ENCODE measurements at places on chromosomes 12 and 14.
A peak's percentile ranks its signal among the peaks of the same experiment; 100 is the strongest.

- no peaks in the 10 kb centered on the region for H3K27me3 ChIP-seq
- DNase-seq, result no peak
- no peak overlapping the region for H3K4me3 ChIP-seq
- H3K4me1 ChIP-seq, result no peaks in the 10 kb centered on the region
Measured at GRCh38 chr12:57796996-57797395, 14.4 kb downstream of the TSFM start.

- peaks cover 3% of the 10 kb centered on the region for H3K4me1 ChIP-seq
- DNase-seq, result no peak
- H3K4me3 ChIP-seq, result no peak overlapping the region
- peaks cover 7% of the 10 kb centered on the region for H3K27me3 ChIP-seq
Measured at GRCh38 chr14:64726585-64726890, 22.3 kb downstream of the PLEKHG3 start.

GRCh38 chr12:26044007-26044394 is 80.8 kb downstream of the BHLHE41 start:
- H3K4me1 ChIP-seq, result no peaks in the 10 kb centered on the region
- no peaks in the 10 kb centered on the region for H3K36me3 ChIP-seq
- H3K27me3 ChIP-seq, result no peaks in the 10 kb centered on the region
- H3K27ac ChIP-seq, result no peak overlapping the region

- peaks cover 10% of the 10 kb centered on the region for H3K27me3 ChIP-seq
- peaks cover 16% of the 10 kb centered on the region for H3K4me1 ChIP-seq
- no peak for DNase-seq
- H3K4me3 ChIP-seq, result peak overlapping the region; percentile 89
Measured at GRCh38 chr12:49946086-49946485, 4.5 kb upstream of the AQP2 start.

- no peak overlapping the region for H3K4me3 ChIP-seq
- H3K27ac ChIP-seq, result no peak overlapping the region
- H3K36me3 ChIP-seq, result peaks cover 2% of the 10 kb centered on the region
Measured at GRCh38 chr12:131559517-131560516, 151.1 kb upstream of the SFSWAP start.

- H3K27ac ChIP-seq, result no peak overlapping the region
- peaks cover 2% of the 10 kb centered on the region for H3K36me3 ChIP-seq
- no peaks in the 10 kb centered on the region for H3K27me3 ChIP-seq
- H3K4me3 ChIP-seq, result no peak overlapping the region
- peaks cover 13% of the 10 kb centered on the region for H3K4me1 ChIP-seq
Measured at GRCh38 chr12:121139286-121139685, 6.6 kb downstream of the P2RX7 start.

DNA sequence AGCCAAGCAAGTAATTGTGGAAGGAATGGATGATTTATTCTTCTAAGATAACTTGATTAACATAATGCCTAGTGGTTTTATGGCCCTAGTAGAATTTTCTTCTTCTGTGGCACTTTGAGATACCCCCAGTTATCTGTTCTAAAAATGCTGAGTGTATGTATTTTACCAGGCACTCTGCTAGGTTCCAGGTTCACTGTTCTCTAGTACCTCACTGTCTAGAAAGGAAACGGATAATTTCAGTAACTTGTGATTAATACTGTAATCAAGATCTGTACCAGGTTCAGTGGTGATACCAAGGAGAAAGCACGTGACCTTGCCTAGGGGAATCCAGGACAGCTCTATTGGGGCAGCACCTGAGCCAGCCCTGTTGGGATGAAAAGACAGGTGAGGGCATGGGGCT is 8.0 kb downstream of the ANO6 start:
- H3K27ac ChIP-seq, result peak overlapping the region; percentile 19
- H3K36me3 ChIP-seq, result peaks cover 14% of the 10 kb centered on the region
- peaks cover 11% of the 10 kb centered on the region for H3K4me1 ChIP-seq
- no peaks in the 10 kb centered on the region for H3K27me3 ChIP-seq
- no peak for DNase-seq

DNA sequence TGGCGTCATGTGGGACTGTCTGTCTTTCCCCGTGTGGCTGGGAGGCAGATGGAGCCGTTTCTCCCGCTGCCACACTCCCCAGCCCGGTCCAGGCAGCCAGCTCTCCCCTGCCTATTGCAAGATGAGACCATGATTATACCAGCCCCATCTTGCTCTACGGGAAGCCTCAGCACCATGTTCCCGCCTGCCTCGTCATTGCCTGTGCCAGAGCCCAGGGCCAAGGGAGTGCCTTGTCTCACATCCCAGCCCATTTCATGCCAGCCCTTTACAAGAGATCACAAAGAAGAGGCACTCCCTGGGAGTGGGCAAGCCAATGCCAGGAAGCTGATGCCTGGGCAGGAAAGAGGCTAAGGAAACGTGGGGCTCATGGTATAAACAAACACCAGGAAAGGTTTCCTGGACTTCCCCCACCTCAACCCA is 23.9 kb downstream of the GPR68 start:
- no peak for DNase-seq
- H3K4me3 ChIP-seq, result no peak overlapping the region

DNA sequence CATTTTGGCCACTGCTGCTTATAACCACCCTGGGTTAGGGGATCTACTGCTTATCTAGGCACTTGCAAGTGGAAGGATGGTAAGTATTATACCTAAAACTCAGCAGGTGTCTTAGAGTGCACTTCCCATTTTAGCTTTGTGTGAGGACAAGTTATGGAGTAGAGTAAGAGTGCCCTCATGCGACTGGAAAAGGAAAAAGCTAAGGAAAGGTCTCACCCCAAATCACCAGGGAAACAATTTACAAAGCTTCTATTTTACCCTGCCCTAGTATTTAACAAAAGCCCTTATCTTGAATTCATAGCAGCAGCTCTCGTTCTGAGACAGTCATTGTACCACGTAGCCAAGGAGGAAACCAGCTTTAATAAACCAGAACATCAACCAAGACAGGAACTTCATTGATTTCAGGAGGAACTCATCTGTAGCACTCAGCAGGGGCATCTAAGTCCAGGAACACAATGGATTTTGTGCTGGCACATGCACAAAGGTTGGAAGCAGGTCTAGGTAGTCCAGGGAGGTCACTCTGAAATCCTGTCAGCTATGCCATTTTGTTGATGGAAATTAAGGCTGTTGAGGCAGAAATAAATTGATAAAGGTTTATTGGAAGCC is 2.9 kb downstream of the RDH12 start:
- DNase-seq, result peak; percentile 50
- peaks cover 4% of the 10 kb centered on the region for H3K4me1 ChIP-seq
- H3K4me3 ChIP-seq, result no peak overlapping the region
- H3K27ac ChIP-seq, result no peak overlapping the region

DNA sequence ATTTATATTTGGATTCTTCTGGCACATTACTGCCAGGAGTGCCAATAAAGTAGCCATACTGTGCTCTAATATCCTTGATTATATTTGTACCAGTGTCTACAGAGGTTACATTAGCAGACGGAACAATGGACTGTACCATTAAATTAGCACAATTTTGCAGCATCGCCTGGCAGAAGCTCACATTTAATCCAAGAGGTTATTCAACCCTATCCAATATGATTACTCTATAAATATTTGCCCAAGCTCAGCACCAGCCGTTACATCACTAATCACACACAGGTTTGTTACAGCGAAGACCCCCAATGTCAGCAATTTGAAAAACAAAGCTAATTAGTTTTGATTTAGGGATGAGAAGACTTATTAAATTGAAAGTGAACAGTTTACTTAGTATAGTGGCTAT is 16.9 kb upstream of the MGST1 start:
- H3K27me3 ChIP-seq, result no peaks in the 10 kb centered on the region
- H3K4me3 ChIP-seq, result no peak overlapping the region
- H3K4me1 ChIP-seq, result no peaks in the 10 kb centered on the region
- no peaks in the 10 kb centered on the region for H3K36me3 ChIP-seq

DNA sequence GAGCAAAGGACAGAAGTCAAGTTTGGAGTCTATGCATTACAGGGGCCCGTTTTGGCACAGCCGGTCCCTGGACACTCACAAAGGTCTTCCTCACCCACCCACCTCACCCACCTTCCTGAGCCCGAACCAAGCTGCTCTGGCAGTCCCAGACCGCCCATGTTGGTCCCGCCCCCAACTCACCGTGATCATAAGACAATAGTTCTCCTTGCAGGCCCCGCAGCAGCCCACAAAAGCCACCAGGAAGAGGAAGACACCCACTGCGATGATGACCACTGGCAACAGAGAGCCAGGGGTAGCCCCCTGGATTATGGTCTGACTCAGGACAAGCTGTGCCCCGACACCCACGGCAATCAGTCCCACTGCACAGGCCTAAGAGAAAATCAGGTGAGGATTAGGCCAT is 1.8 kb downstream of the CD63 start:
- no peaks in the 10 kb centered on the region for H3K36me3 ChIP-seq
- DNase-seq, result no peak
- H3K27ac ChIP-seq, result peak overlapping the region; percentile 88

- H3K4me3 ChIP-seq, result no peak overlapping the region
- peaks cover 2% of the 10 kb centered on the region for H3K4me1 ChIP-seq
- H3K27me3 ChIP-seq, result no peaks in the 10 kb centered on the region
- peaks cover 3% of the 10 kb centered on the region for H3K36me3 ChIP-seq
Measured at GRCh38 chr12:122635471-122635870, 67.7 kb downstream of the HCAR2 start.

GRCh38 chr12:52209321-52209720 is 17.5 kb upstream of the KRT80 start:
- no peaks in the 10 kb centered on the region for H3K36me3 ChIP-seq
- peaks cover 34% of the 10 kb centered on the region for H3K27me3 ChIP-seq
- H3K27ac ChIP-seq, result no peak overlapping the region
- H3K4me3 ChIP-seq, result no peak overlapping the region
- H3K4me1 ChIP-seq, result peaks cover 5% of the 10 kb centered on the region
- no peak for DNase-seq

- no peak overlapping the region for H3K4me3 ChIP-seq
- DNase-seq, result no peak
- no peaks in the 10 kb centered on the region for H3K36me3 ChIP-seq
Measured at GRCh38 chr12:131063413-131063812, 109.7 kb downstream of the ADGRD1 start.

- no peaks in the 10 kb centered on the region for H3K4me1 ChIP-seq
- DNase-seq, result no peak
- no peaks in the 10 kb centered on the region for H3K27me3 ChIP-seq
- no peak overlapping the region for H3K4me3 ChIP-seq
Measured at GRCh38 chr14:73599499-73599898, 7.8 kb downstream of the ACOT4 start.

DNA sequence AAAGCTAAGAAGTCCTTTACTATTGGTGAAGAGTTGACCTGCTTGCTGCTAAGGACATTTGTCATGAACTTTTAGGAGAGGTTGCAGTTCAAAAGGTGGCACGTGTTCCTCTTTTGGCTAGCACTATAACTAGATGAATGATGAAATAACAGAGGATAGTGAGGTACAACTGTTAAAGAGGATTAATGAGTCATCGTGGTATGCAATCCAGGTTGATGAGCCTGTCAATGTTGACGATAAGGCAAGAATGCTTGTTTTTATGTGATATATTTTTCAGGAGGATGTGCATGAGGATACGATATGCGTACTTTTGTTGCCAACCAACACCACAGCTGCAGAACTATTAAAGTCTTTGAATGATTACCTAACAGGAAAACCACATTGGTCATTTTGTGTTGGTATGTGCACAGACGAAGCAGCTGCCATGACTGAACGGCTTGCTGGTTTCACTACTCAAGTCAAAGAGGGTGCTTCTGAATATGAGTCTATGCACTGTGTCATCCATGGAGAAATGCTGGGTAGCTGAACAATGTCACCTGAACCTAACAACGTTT is 10.6 kb downstream of the CEP128 start:
- peaks cover 25% of the 10 kb centered on the region for H3K4me1 ChIP-seq
- H3K4me3 ChIP-seq, result peak overlapping the region; percentile 14
- H3K36me3 ChIP-seq, result peaks cover 12% of the 10 kb centered on the region
- H3K27ac ChIP-seq, result peak overlapping the region; percentile 56

- peaks cover 13% of the 10 kb centered on the region for H3K36me3 ChIP-seq
- peaks cover 19% of the 10 kb centered on the region for H3K4me1 ChIP-seq
- H3K4me3 ChIP-seq, result no peak overlapping the region
- H3K27me3 ChIP-seq, result no peaks in the 10 kb centered on the region
- no peak overlapping the region for H3K27ac ChIP-seq
Measured at GRCh38 chr12:93706387-93706786, 29.2 kb downstream of the CRADD start.

- H3K27ac ChIP-seq, result no peak overlapping the region
- peaks cover 11% of the 10 kb centered on the region for H3K27me3 ChIP-seq
- no peaks in the 10 kb centered on the region for H3K4me1 ChIP-seq
- no peaks in the 10 kb centered on the region for H3K36me3 ChIP-seq
- DNase-seq, result no peak
Measured at GRCh38 chr14:85528897-85529631, 880 bp upstream of the FLRT2 start.

DNA sequence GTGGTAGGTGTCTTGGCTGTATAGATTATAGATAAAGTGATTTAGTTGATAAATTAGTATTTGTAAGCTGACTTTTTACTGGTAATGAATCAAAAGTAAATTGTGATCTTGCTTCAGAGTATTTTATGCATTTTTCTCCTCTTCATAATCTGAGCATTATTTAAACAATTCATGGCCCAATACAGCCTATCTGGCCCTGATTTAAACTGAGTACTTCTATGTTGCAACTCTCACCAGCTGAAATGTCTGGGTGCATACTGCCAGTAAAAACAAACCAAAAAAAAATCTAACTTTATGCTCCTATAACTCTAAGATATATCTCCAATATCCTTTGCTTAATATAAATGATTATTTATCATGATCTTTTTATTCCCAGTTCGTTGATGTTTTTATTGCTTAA is 86.6 kb downstream of the MIA2 start:
- peaks cover 24% of the 10 kb centered on the region for H3K36me3 ChIP-seq
- H3K27ac ChIP-seq, result no peak overlapping the region
- H3K4me3 ChIP-seq, result no peak overlapping the region
- no peaks in the 10 kb centered on the region for H3K4me1 ChIP-seq

GRCh38 chr12:106814714-106815113 is 40.2 kb downstream of the RIC8B start:
- no peak overlapping the region for H3K4me3 ChIP-seq
- H3K27me3 ChIP-seq, result no peaks in the 10 kb centered on the region
- no peak overlapping the region for H3K27ac ChIP-seq
- no peak for DNase-seq

- H3K4me3 ChIP-seq, result no peak overlapping the region
- DNase-seq, result no peak
- no peaks in the 10 kb centered on the region for H3K36me3 ChIP-seq
- H3K4me1 ChIP-seq, result no peaks in the 10 kb centered on the region
- H3K27ac ChIP-seq, result no peak overlapping the region
Measured at GRCh38 chr14:62532181-62532580, 513.1 kb downstream of the KCNH5 start.

DNA sequence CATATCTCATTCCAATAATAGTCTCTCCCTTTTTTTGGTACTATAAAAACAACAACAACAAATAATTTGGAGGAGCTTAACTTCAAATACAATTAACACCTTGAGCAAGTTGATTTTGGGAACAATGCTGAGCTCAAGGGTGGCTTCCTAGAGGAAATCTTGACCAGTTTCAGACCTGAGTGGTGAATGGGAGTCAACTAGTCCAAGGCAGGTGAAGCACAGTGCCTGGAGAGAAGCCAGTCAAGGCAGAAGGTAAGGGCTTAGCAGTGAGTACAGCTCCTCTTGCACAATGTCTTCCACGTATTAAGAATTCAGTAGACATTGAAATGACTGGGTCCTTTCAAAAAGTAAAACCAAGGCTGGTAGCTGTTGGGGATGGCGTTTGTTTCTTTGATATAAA is 444.8 kb downstream of the ATP23 start:
- peaks cover 3% of the 10 kb centered on the region for H3K27me3 ChIP-seq
- H3K36me3 ChIP-seq, result no peaks in the 10 kb centered on the region
- H3K27ac ChIP-seq, result no peak overlapping the region

Measured in memory B cell (primary cell).